NCI-H460 (cell line): ENCODE measurements at places on chromosomes 7 and 10.
A peak's percentile ranks its signal among the peaks of the same experiment; 100 is the strongest.

- DNase-seq, result no peak
Observed at GRCh38 chr7:979886-980571, 3.0 kb upstream of the CYP2W1 start.

DNA sequence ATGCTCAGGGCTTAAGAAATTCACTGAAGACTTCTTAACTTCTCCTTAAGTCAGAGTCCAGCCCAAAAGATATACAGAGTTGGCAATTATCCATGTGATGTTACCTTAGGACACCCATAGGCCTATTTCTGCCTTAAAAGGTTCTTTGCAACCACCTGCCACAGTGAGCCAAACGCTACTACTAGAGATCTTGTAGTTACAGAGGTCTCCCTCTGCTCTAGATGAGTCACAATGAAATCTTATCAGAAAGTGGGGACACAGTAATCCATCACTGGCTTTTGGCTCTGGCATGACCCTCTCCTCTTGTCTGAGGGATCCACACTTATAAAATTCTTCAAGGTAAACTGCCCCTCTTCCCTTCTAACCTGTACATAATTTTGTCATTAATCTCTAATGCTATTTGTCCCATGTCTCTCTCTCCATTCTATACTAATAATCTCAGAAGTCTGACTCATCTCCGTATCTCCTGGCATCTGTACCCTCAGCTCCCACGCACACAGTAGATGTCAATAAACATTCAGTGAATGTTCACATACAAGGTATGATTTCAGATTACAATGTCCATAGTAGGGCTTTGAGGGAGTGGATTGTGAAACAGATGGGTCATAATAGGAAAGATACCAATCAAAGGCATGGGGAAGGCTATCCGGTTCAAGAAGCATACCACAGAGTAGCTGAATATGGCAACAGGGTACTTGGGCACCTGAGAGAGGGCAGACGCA, 112.1 kb downstream of the SGMS1 start:
- DNase-seq, result no peak

GRCh38 chr10:119801998-119802538, 70.6 kb downstream of the MCMBP start:
- DNase-seq, result no peak

DNA sequence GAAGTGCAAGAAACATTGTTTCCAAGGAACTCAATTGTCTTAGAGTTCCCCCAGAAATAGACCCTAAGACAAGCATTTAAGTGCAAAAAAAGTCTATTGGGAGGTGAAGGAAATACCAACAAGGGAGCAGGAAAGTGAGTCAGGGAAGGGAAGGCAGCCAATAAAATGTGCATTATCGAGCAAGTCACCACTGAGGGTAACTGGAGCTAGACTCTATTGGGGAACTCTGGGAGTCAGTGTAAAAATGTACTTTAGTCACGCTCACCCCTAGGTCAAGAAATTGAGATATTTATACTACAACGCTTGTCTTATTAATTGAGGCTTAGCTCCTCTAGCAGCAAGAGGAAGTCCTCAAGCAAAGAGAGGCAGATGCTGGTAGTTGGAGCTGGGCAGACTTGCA, 137.7 kb downstream of the RTKN2 start:
- DNase-seq, result no peak

- no peak for DNase-seq
Observed at GRCh38 chr7:151936207-151936606, 20.0 kb upstream of the GALNTL5 start.

DNA sequence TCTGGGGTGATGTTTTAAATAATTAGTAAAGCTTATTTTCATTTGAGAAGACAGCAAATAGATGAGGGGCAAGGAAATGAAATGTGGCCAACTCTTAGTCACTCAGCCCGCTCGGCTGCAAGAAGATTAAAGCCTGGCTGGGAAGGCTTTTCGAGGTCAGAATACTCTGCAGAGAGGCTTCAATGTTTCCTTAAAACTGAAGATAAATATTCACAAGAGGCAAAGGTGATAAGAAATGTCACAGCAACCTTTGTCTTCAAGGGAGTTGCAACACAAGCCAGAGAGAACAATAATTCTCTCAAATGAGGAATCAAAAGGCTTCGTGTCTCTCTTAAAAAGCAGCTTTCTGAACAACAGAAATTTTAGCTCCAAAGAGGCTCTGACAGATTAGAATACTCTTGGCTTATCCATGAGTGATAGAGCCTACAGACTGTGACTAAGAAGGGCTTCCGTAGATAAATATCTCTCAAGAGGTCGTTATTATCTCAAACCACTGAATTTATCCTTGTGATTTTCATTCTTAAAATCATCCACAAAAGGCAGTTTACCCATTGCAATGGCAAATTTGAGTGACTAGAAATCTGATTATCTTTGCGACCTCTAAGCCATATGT, 92.5 kb downstream of the KLF6 start:
- DNase-seq, result no peak

DNA sequence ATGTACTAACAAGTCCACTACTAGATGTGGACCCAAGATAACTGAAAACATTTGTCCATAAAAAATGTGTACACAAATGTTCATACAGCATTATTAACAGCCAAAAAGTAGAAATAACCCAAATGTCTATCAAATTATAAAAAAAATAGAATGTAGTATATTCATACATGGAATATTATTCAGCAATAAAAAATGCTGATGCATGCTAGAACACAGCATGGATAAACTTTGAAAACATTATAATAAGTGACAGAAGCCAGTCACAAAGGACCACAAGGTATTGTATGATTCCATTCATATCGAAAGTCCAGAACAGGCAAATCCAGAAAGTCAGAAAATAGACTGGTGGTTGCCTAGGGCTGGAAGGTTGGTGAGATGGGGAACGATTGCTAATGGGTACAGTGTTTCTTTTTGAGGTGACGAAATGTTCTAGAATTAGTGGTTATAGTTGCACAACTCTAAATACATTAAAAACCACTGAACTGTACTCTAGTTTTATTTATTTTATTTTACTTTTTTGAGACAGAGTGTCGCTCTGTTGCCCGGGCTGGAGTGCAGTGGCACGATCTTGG, 43.3 kb upstream of the ANLN start:
- DNase-seq, result no peak

DNA sequence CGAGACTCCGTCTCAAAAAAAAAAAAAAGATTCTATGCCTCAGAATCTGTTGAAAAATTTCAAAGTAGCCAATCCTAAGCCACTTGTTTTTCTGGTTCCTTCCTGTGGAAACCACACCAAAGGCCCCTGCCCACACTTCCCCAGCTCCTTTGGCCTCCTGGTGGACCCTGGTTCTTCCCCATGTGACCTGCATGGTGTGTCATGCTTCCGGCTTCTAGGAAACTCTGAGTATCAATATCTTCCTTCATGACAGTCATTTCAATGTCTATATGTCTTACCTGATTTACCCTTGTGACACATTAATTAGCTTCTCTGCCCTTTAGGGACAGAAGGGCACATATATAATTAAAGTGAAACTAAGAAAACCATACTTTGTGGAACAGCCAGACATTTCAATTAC, 80.4 kb upstream of the GRB10 start:
- no peak for DNase-seq

DNA sequence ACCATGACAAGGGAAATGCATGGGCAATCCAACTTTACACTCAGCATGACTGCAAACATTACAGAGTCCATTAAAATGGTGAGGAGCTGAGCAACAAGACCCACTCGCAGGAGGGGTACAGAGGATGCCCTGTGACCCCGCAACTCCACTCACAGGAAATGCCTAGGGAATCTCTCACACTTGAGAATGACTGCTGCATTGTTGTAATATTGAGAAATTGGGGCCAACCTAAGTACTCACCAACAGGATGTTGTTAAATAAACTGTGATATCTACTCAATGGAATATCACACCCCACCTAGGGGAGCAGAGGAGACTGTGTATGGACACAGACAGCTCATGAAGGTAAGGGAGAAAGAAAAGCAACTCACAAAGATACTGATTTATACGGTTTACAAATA, 53.4 kb upstream of the CAMK2B start:
- DNase-seq, result peak; percentile 58

DNA sequence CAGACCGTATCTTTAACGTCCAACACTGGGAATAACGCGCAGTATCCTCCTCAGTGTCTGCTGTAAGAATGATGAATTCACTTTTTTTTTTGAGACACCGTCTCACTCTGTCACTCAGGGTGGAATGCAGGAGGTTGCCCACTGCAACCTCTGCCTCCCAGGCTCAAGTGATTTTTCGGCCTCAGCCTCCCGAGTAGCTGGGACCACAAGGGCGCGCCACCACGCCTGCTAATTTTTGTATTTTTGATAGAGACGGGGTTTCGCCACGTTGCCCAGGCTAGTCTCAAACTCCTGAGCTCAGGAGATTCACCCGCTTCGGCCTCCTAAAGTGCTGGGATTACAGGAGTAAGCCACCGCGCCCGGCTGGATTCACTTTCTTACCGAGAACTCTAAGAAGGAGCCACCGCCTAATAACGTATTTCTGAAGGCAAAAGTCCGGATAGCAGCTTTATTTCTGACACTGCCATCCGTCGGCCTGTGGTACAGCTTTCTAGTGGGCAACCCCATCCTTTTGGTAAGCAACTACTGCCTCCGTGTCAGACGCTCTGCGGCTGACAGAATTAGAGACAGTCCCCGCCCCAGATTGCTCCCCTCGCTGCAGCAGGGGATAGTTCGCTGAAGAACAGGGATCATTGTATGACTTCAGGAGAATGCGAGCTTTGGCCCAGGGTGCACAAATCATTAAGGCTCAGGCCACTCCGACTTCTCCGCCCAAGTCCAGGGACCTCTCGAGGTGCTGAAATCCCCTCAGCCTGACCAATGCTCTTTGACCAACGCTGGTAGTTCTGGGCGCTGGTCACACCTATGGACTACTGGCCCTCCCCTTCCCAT, 662 bp downstream of the POLR3A start:
- DNase-seq, result no peak

GRCh38 chr7:1666823-1667565, 3.1 kb upstream of the ELFN1 start:
- no peak for DNase-seq

- DNase-seq, result no peak
Observed at GRCh38 chr7:55223023-55223422, 142.1 kb upstream of the LANCL2 start.

- no peak for DNase-seq
Observed at GRCh38 chr10:5563991-5564536, 39.3 kb downstream of the CALML3 start.

GRCh38 chr7:91784469-91784868, 96.0 kb downstream of the MTERF1 start:
- peak; percentile 36 for DNase-seq

DNA sequence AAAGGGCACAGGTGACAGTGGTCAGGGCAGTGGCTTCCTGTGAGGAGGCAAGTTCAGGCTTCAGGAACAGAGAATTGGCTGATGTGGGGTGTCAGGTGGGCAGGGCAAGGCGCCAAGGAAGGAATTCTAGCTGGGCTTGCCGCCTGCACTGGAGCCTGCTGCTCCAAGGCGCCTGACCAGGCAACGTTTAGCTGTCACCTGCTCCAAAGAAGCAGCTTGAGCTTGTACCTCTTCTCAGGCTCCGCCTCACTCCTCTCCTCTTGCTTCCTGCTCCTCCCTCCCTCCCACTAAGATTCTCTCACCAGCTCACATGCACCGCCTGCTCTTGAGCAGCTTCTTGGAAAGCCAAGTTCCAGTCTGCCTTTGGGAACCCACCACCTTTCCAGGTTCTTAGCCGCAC, 187.4 kb upstream of the GRB10 start:
- DNase-seq, result no peak

DNA sequence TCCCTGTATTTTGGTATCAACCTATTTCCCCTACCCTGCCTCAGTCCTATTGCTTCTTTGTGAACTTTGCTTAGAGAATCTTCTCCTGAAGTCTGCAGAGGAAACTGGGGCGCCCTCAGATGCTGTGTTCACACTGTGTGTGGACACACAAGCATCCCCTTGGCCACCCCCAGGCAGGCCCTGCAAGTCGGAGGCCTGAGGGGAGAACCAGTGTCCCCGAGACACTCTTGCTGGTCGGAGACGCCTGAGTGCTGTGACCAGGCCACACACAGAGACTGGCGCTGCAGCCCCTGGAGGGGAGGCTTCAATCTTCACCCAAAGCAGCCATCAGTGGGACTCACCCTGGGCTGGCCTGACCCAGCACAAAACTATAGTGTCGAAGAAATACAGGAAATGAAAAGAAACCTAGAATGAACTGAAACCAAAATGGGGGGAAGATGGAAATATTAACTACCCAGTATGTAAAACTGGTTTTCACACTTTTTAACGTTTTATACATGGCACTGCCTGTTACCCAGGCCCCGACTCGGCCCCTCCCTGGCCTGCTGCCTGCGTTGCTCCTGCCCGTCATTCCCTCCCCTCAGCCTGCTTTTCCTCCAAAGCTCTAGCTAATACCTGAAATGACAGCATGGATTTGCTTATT, 48.4 kb upstream of the FAM20C start:
- no peak for DNase-seq

GRCh38 chr7:1848013-1848640, 178.1 kb downstream of the ELFN1 start:
- no peak for DNase-seq

DNA sequence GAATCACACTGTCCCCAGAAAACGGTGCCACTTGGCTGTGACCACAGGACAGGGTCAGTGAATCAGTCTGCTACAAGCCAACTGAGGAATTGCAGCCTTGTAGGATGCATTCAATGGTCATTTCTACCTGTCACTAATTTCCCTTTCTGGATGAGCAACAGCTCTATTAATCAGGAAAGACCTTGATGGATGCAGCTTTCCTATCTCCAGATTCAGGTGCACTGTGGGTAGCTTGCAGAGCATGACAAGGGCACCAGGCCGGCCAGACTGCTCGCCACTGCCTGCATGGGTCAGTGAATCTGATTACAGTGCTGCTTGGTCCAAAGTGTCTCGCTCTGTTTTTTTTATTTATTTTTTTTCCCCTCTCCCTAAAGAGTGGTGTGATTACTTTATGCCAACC, 506.8 kb upstream of the AUTS2 start:
- no peak for DNase-seq

DNA sequence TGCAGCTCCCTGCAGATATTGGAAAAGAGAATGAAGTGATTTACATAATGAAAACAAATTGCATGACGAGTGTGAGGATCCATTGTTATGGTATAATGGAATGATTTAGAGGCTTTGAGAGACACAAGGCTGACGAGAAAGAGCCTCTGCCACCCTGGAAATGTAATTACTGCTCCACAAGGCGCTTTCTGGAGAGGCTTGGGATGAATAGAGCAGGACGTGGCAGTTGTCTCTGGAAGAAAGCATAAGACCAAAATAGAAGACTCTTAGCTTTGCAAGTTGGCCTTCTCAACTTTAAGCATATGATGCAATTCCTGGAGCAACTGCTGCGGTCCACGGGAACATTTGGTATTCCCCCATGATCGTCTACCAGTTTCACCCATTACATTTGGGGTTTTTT, 181.9 kb upstream of the TCF7L2 start:
- no peak for DNase-seq

DNA sequence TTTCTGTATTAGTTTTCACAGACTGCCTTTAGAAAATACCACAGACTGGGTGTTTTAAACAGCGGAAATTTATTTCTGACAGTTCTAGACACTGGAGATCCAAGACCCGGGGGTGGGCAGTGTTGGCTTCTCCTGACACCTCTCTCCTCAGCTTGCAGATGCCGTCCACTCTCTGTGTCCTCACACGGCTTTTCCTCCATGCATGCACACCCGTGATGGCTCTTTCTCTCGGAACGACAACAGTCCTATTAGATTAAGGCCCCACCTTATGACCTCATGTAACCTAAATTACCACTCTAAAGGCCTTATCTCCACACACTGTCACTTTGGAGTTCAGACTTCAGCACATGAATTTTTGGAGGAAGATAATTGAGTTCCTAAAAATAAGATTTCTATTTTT, 142.9 kb upstream of the VWC2 start:
- no peak for DNase-seq
